ENCODE measurements at places on chromosomes 5 and 9.

GRCh38 chr9:38318759-38319495 is 73.6 kb upstream of the ALDH1B1 start:
- peak; percentile 7 for DNase-seq

DNA sequence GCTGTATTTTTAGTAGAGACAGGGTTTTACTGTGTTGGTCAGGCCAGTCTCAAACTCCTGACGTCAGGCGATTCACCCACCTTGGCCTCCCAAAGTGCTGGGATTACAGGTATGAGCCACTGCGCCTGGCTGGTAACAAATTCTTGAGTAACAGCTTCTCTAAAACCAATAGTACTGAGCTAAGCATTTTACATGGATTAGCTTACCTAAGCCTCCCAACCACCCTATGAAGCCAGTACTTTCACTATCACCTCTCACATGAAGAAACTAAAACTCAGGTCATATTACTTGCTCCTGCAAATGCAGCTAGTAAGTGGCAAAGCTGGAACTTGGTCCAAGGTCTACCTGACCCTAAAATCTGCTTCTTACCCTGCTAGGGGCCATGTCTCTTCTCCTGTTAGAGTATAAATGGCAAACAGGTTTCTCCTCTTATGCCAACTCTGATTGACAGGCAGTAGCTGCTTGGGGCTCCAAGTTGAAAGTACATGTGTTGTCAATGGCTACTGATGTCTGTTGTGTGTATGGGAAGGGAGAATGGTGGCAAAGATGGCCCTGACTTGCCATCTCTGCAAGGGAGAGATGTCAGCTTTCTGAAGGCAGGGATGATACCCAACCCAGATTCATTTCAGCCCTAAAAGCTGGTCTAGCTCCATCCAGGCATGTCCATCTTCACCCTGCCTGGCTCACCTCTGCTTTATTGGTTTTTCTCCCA is 4.0 kb downstream of the PHF19 start:
- no peak for DNase-seq

GRCh38 chr5:178808886-178809285 is 50.9 kb upstream of the ZNF354B start:
- no peak for DNase-seq

DNA sequence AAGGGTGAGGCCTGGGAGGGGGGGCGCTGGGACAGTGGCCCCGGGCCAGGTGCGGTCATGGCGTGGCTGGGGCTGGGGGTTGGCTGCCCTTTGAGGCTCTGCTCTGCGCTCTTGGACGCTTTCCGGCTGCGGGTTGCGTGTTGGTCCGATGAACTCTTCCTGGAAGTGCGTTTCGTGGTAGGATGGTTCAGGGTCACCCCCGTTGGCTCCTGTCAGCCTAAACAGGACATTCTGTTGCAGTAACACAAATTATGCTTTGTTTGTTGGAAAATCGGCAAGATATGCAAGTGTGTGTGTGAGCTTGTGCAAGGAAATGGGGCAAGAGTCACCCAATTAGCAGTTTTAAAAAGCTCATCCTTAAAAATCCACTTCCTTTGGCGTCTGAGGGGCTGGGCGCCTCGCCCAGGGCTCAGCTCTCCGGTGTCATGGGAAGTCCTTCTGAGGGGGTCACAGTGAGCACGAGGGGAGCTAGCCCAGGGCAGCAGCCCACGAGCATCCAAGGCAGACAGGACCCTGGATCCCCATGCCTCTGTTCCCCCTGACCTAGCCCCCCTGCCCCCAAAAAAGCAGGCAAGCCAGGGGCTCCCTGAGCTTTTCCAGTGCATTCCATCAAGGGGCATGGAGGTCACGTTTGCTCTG is 22.2 kb upstream of the RNU6ATAC start:
- DNase-seq, result no peak

- DNase-seq, result no peak
Observed at GRCh38 chr5:148539851-148540250, 114.5 kb downstream of the HTR4 start.

GRCh38 chr5:132190161-132190817 is 37.4 kb downstream of the P4HA2 start:
- peak; percentile 85 for DNase-seq

DNA sequence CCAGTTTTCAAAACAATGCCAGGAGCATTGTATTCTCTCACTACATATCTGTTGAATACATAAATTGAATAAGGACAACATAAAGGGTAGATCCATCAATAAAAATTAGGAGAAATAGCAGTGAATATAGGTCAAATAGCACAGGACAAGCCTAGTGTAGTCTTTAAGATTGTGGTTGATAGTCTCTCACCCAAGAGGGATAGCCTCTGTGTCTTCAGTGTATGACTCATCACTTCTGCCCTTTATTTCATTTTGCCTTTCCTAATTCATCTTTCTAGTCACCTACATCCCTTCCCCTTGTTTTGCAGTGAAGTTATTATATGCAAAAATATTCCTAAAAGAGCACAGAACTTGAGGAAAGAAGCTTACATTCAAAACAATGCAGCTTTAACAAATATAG is 335.0 kb upstream of the TUSC1 start:
- no peak for DNase-seq
